ENCODE measurements at places on chromosomes 7 and 10.
A peak's percentile ranks its signal among the peaks of the same experiment; 100 is the strongest.

DNA sequence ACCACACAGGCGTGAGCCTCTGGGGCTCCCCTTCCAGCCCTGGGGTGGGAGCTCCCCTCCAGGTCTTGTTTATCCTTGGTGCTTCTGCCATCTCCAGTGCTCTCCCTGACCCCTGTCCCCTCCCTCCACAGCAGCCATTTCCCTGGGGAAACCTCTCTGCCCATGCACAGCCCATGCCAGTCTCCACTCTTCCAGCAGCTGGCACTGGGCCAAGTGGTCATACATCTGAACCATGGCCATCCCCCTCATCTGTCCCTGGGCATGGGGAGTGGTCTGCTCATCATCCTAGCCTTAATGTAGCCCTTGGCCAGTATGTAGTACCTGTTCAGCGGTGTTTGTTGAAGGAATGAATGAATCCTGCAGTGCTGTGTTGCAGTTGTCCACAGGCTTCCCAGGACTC, 172.4 kb upstream of the ZNF32 start:
- no peak for DNase-seq

DNA sequence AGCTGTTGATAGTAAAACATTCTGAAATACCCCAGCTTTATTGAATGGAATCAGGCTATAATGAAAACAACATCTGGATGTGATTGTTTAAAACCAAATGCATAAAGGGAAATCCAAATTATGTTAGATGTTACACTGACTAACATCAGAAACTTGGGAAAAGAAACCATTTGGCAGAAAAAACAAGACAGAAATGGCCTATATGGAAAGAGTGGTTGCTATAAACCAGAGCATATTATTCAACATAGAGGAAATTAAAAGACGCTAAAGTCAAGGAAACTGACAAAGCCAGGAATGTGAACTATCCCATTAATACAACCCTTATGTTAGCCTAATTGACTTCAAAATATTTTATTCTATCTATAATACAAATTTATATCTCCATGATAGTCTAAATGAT, 53.0 kb upstream of the CABCOCO1 start:
- DNase-seq = peak; percentile 61

GRCh38 chr7:42621543-42622219, 290.2 kb downstream of the C7orf25 start:
- no peak for DNase-seq

DNA sequence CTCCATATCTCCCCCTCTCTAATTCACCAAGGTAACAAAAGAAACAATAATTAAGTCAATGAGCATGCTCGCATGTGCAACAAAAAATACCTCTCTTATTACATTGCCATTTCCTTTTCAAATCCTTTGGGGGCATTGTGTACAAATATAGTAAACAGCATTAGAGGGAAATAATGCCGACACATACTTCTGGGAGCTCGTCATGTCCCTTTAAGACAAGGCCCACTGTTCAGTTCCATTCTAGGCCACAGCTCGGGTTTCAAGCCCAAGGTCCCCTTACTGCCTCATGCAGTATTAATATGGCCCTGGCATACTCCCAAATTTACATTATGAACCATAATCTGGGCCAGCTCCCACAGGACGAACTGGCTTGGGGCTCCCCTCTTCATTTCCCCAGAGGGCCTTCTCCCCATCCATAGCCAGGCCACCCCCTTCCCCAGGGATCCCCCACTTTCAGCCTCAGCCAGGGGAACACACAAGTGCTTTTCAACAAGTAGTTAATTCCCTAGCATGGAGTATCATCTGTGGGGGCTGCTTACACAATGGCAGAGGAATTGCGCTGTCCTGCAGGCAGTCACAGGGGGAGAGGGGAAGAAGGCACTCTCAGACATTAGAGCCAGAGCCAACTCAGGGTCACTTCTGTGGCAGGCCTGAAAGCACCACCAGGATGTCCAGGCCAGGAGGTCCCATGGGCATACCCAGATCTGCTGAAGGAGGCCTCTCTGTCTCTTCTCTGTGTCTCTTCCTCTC, 110.6 kb downstream of the KCNMA1 start:
- no peak for DNase-seq

DNA sequence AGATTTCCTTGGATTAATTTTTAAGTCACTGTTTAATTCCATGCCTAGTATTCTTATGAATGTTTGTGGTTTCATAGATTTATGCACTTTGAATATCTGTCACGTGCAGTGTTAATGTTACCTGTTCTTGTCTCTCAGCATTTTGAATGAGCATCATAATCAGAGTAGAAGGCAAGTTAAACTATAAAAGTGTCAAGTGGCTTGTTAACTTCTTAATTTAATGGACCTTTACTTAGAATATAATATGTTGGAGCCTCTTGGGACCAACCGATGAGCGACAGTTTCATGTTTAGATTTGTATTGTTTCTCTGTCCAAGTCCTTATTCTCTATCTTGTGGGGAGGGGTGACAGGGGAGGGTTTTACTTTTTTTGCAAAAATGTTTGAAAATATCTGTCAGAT, 50.6 kb upstream of the MTURN start:
- DNase-seq = no peak

- no peak for DNase-seq
Observed at GRCh38 chr10:79405221-79405994, 40.0 kb downstream of the ZCCHC24 start.

GRCh38 chr10:59708816-59709394, 745 bp downstream of the SLC16A9 start:
- DNase-seq = no peak

DNA sequence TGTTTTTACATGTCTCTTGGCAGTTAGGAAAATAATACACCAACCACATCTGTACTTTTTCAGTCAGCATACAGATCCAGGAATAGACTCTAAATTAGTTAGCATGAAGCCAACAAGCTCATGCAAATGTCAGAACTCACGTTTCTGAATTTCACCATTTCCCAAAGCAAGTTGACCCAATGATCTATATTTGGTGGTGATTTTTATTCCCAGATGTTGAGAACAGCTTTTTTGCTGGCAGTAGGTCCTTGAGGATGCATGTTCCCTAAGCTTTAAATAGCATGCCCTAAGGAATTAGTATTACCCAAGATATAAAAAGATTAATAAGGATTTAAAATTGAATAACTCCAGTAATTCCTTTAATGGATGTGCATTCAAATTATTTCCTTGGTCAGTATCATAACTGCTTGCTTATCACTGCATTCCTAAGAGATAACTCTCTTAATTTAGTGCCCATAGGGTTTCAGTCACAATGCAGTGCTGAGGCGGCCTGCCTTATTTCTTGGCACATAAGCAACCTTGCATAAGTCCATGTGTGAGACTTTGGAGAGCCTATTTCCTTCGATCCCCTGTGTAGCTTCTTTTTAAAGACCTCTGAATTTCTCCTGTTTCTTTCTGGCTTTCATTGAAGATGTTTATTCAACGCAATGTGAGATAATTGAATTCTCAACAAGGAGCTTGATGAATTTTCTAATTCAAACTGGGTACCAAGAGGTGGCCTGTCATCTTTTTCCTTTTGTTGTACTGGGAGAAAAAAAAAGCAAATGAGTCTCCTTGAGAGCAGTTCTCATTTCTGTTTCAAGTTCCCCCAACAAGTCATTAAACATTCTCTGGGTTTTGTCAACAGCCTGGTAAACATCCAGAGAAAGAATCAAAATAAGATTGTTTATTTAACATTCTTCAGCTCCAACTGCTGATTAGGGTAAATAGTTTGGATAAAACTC, 135.3 kb upstream of the MEOX2 start:
- no peak for DNase-seq

DNA sequence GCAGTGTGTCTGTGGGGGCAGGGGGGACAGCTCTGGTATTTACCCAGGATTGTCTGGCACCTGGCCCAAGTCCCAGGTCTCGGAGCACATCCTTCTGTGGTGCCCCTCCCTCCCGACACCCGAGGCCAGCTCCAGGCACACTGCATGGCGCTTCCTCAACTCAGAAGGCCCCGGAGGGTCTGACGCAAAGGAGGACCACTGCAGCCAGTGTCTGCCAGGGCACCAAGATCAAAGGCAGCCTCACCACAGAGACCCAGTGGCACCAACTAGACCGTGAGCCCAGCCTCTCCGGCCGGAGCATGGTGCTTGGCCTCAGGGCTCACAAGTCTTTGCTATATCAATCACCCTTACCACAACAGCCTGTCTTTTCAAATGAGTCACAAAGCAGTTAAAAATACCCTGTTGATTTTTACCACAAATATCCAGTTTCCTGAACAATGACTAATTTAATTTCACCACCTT, 99.3 kb upstream of the DDC start:
- no peak for DNase-seq

DNA sequence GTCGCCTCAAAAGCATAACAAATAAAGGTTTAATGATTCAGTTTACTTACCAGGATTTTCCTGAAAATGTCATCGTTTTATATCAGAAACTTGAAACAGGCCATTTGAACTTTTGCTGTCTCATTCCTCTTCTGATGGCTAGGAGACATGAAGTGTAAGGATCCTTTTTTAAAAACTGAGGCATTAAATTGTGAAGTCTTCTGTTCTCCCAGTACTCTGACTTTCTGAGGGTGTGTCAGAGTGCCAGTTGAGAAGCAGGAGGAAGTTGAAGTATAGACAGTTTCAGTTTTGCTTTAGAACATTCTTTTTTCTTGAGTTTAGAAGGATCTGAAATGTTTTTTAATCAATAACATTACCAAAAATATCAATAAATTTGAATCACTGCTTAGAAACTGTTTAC, at the start of gene SAMD9L:
TSS of gene SAMD9L (minus strand) at position 242 of the 400 bp plus-strand sequence. CDS start 12,414 bp downstream, outside the sequence.
- DNase-seq = no peak

GRCh38 chr7:159311172-159311494, 166.5 kb upstream of the VIPR2 start:
- no peak for DNase-seq

GRCh38 chr10:9608602-9609001, 1409.1 kb upstream of the CELF2 start:
- peak; percentile 12 for DNase-seq

DNA sequence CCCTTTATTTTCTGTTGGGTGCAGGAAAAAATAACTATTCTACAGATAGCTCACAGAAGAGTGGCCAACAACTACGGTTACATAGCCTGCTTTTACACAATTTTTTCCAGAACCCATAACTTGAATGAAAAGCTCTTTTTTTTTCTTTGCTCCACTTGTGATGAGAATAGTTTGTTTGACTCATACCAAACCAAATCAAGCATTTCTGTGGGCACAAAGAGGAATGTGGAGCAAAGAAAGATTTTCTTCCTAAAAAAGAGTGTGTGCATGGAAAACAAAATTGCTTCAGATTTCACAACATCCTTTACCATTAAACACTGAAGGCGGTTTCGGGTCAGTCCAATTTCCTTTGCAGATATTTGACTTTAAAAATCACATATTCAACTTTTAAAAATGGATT, 54.8 kb upstream of the RAB11FIP2 start:
- DNase-seq = peak; percentile 68

DNA sequence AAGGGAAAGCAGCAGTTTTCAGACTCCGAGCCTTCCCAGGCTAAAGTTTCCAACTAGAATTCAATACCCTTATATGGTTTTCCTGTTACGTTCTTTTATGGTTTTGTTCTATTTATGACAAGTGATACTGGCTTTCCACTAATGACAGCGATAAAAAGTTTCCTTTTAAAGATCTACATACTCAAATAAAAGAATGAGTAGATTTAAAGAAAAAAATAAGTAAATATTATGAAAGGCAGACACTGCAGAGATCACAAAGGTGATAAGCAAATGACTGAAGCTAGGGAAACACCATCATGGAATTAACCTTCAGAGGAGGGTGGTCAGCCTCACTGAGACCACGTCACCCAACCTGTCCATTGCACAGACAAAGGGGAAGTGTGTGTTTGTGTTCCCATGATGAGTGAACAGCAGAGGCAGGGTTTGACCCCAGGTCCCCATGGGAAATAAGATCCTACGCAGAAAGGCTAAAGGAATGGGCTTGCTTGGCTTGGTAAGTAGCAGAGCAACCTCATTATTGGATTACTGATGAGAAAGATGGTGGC, 4.0 kb downstream of the VSIR start:
- no peak for DNase-seq

DNA sequence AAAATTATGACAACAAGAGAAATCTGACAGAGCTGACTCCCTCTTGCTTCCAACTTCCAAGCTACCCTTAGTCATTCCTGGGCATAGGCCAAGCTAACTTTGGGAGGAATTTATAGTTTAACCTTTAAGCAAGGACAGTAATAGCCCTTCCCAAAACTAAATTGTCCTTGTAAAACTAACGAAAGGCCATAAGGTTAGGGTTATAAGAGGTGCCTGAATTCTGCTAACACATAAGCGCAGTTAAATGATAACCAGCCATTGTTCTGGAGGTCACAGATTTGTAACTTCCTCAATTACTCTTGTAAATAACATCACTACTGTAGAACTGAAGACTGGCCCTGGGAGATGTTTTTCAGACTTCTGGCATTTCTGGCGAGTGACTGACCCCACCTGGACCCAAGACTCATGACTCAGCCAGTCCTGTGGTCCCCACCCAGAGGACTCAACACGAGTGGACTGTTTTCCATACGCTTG, 481.2 kb downstream of the KCNMA1 start:
- no peak for DNase-seq

DNA sequence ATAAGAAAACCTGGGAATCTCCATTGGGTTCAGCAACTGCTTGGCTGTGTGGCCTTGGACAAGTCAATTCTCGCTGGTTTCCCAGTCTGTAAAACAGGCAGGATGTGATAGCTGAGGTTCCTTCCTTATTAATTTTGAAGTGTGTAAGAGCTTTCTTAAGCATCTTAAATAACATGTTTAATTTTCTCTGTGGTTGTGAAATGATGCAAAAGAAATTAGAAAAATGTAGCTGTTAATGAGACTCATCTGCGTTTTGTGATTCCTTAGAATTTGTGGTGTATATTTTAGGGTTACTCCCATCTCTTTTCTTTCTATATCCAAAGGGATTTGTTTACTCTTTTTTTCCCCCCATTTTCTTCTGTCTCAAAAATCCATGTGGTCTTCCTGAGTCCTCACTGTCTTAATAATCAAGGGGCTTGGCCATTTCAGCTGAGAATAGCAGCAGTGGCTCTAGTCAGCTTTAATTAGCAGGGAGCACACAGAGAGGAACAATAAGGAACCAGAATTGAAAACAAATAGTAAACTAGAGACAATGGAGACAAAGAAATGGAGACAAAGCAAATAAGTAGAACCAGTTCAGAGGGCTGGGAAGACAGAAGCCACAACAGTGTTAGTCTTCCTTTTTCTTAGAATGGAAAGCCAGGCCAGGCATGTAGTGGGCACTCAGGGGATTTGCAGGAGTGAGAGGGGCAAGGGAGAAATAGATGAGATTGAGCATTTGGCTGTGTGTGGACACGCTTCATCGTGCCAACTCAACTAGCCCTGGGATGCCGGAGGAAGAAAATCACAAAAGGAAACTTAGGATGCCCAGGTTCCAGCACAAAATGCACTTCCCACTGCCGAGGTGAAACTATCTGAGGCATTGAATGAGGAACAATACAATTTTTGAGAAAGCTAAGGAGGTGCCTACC, 93.9 kb downstream of the CHN2 start:
- DNase-seq = no peak

- DNase-seq = no peak
Observed at GRCh38 chr7:74199551-74200355, 10.1 kb upstream of the LAT2 start.

- DNase-seq = no peak
Observed at GRCh38 chr7:113331155-113331898, 213.0 kb upstream of the SMIM30 start.

GRCh38 chr10:13143766-13144165, 17.6 kb upstream of the MCM10 start:
- DNase-seq = no peak

GRCh38 chr7:73827567-73828106, 3.2 kb upstream of the CLDN4 start:
- no peak for DNase-seq
